T-helper 17 cell (primary cell): ENCODE measurements at places on chromosomes 5 and 9. TPM values are rescaled to one million over a fixed set of nuclear protein-coding genes. Genes with fewer than 3 reads are reported as not detected.

UBAP2 gene
- 37.3 TPM for total RNA-seq

DNA sequence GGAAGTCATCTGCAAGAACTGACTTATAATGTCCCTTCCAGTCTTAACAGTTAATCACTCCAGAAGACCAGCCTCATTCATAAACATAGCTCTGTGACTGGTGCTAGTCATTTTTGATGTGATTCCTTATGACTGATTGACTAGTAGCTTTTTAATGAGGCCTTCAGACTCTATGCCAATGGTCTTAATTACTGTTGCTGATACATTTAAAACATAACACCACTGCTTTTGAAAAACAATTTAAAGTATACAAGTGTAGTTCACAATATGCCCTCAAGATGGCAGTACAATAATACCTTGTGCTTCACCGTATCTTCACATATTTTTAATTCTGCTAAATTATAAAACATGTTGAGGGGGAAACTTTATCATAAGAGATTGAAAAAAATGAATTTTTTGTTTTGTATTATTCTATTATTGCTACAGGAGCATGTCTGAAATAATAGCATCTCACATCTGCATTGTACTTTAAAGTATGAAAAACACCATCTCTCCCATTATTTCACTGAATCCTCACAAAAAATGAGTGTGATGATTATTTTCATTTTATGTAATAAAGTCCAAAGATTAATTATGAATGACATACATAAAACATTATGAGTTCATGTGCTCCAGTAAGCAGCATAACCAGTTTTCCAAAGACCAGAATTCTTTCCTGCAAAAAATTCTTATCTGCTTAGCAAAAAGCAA, 55.2 kb upstream of the SHISAL2B start:
- DNase-seq = no peak
- peaks cover 4% of the 10 kb centered on the region for H3K4me1 ChIP-seq
- H3K27me3 ChIP-seq = peaks cover 32% of the 10 kb centered on the region
- H3K27ac ChIP-seq = no peak overlapping the region
- peaks cover 3% of the 10 kb centered on the region for H3K36me3 ChIP-seq

GRCh38 chr9:587527-587926, 254.0 kb upstream of the DMRT1 start:
- no peaks in the 10 kb centered on the region for H3K27me3 ChIP-seq
- no peaks in the 10 kb centered on the region for H3K36me3 ChIP-seq
- peaks cover 11% of the 10 kb centered on the region for H3K4me1 ChIP-seq
- H3K4me3 ChIP-seq = no peak overlapping the region
- DNase-seq = no peak

BARX1 gene
- not detected for total RNA-seq

DAPK1 gene
- 3.2 TPM for total RNA-seq

GRCh38 chr5:136295914-136296313, 69.4 kb downstream of the TRPC7 start:
- no peak for DNase-seq
- no peaks in the 10 kb centered on the region for H3K36me3 ChIP-seq
- peaks cover 10% of the 10 kb centered on the region for H3K27me3 ChIP-seq
- H3K27ac ChIP-seq = no peak overlapping the region
- H3K4me1 ChIP-seq = no peaks in the 10 kb centered on the region

DNA sequence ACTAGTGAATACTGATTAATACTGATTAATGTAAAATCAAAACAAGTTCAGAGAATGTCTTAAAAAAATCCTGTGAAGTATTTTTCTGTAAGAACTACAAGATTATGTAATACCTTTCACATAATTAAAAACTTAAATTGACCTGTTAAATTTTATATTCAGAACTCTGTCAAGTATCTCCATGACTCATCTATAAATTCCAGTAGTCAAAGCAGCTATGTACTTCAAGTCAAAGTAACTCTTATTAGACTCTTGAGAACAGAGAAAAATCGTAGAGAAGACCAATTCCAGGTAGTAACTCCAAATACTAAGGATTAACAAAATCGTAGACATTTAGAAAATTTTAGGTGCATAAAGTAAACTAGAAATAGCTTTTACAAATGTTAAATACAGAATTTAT, 77.1 kb downstream of the HOMER1 start:
- no peak overlapping the region for H3K4me3 ChIP-seq
- no peak for DNase-seq
- H3K27me3 ChIP-seq = no peaks in the 10 kb centered on the region

DEPDC1B gene
- 0.77 TPM for total RNA-seq

DNA sequence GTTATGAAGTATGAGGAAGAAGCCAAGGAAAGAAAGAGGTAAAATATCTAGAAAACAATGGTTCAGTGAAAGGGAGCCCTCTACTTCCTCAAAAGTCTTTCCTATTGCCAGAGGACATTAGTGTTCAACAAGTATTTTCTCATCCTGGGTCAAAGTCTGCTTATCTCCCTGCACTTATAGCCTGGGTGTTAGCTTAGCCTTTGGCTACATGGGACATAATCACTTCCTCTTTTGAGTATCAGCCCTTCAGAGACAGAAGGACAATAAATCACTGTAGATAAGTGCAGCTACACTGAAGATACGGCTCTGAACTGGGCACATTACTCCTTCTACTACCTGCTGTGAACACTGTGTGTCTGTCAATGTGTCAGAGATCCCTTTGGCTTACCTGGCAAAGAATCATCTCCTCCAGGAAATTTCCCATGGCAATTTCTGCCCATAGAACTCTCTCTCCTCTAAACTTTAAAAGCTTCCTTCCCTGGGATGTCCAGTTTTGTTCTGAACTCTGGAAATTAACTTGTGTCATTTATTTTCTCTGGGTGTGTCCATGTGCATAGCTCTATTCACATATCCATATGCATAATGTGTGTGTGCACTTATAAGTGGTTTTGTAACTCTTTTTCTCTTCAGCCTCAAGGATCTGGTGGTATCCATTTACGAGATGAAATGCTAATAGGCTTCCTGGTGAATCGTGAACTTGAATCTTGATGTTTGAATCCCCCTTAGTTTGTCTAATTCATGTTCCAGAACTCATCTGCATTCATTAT, 30.0 kb upstream of the RECK start:
- H3K4me1 ChIP-seq = peaks cover 13% of the 10 kb centered on the region
- H3K27me3 ChIP-seq = peaks cover 69% of the 10 kb centered on the region
- H3K27ac ChIP-seq = no peak overlapping the region
- DNase-seq = no peak
- H3K36me3 ChIP-seq = peaks cover 5% of the 10 kb centered on the region
- no peak overlapping the region for H3K4me3 ChIP-seq

DNA sequence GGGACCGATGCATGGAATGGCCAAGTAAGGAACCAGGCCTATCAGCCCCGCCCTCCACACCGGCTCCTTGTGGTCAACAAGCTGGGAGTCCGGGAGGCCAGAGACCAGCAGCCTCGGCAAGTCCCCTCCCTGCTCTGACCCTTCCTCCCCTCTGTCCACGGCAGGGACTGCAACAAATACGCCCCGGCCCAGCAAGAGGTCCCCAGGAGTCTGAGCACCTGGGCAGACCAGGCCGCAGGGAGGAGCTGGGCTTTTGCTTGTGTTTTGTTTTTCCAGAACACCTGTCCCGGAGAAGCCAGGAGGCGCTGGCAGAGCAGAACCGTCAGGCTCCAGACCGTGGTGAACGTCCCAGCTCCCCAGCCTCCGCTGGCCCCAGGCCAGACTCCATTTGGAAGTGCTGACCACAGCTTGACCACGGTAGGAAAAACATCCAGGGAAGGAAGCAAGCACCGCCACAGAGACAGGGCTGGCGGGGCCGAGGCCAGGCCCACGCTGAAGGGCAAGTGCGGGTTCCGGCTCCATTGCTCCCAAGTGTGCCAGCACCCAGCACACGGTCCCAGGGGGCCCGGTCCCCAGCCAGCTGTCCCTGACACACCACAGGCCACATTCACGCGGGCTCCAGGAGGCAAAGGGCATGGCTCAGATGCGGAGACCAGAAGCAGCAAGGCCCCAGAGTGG, 56.7 kb downstream of the VAV2 start:
- H3K27me3 ChIP-seq = no peaks in the 10 kb centered on the region
- peaks cover 3% of the 10 kb centered on the region for H3K4me1 ChIP-seq
- H3K4me3 ChIP-seq = no peak overlapping the region

- DNase-seq = no peak
- peak overlapping the region; percentile 32 for H3K27ac ChIP-seq
- H3K4me3 ChIP-seq = no peak overlapping the region
- H3K27me3 ChIP-seq = no peaks in the 10 kb centered on the region
- no peaks in the 10 kb centered on the region for H3K36me3 ChIP-seq
These were observed 89.2 kb downstream of the PDE6A start for GRCh38 chr5:149855366-149855765.

DNA sequence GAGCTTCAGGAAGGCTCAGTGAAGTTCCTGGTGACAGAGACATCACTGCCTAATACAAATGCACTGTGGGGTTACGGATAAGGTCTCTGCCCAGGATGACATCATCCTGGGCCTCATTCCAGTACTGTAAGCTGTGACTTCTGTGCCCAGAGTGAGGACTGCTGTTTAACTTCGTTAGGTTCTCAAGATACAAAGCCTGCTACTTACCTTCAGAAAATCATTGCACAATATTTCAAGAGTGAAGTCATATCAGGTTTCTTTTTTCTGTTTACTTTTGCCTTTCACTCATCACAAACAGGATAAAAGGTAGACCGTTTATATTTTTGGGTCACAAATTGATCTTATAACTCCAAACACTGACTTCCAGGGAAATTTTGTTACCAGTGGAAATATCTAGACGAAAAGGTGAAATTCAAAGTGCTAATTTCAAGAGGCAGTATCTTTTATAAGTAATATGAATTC, 241.2 kb downstream of the PIK3R1 start:
- H3K27me3 ChIP-seq = peaks cover 5% of the 10 kb centered on the region
- no peak overlapping the region for H3K27ac ChIP-seq
- H3K4me1 ChIP-seq = peaks cover 19% of the 10 kb centered on the region
- no peak for DNase-seq

DNA sequence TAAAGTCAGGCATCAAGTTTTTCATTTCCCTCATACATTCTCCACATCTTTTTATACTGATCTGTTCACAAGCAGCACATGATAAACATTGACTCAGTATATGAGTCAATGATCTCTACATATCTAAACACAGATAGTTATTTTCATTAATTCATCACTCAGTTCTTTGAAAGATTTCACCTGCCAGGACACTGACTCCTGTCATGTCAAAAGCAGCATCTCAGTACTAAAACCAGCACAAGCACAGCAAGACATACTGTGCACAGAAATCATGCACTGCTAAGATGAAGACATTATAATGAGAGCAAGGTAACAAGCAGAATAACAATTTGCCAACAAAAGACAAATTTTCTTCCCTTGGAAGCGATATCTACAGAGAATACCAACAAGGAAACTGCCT, 206.1 kb upstream of the COX7C start:
- H3K27ac ChIP-seq = no peak overlapping the region
- H3K4me1 ChIP-seq = no peaks in the 10 kb centered on the region
- H3K36me3 ChIP-seq = no peaks in the 10 kb centered on the region
- no peak for DNase-seq

GRCh38 chr5:113302120-113302519, 132.7 kb downstream of the TSSK1B start:
- H3K27ac ChIP-seq = no peak overlapping the region
- peaks cover 5% of the 10 kb centered on the region for H3K4me1 ChIP-seq
- peaks cover 2% of the 10 kb centered on the region for H3K36me3 ChIP-seq
- DNase-seq = no peak
- peaks cover 28% of the 10 kb centered on the region for H3K27me3 ChIP-seq

GRCh38 chr9:1046639-1047572, 3.3 kb upstream of the DMRT2 start:
- no peak for DNase-seq
- peaks cover 7% of the 10 kb centered on the region for H3K36me3 ChIP-seq
- no peak overlapping the region for H3K27ac ChIP-seq
- peaks cover 81% of the 10 kb centered on the region for H3K27me3 ChIP-seq
- H3K4me3 ChIP-seq = peak overlapping the region; percentile 92
- peaks cover 28% of the 10 kb centered on the region for H3K4me1 ChIP-seq

- peaks cover 7% of the 10 kb centered on the region for H3K4me1 ChIP-seq
- H3K27me3 ChIP-seq = no peaks in the 10 kb centered on the region
- H3K27ac ChIP-seq = no peak overlapping the region
- H3K4me3 ChIP-seq = peak overlapping the region; percentile 3
- no peak for DNase-seq
- H3K36me3 ChIP-seq = no peaks in the 10 kb centered on the region
These were observed 72.4 kb upstream of the GNAQ start for GRCh38 chr9:78103971-78104433.

PCDHB2 gene
- 0.13 TPM for total RNA-seq

- peaks cover 4% of the 10 kb centered on the region for H3K36me3 ChIP-seq
- H3K27me3 ChIP-seq = peaks cover 59% of the 10 kb centered on the region
- H3K4me3 ChIP-seq = no peak overlapping the region
- no peak for DNase-seq
These were observed 61.8 kb downstream of the PRKACG start for GRCh38 chr9:68951879-68952659.

- peaks cover 16% of the 10 kb centered on the region for H3K27me3 ChIP-seq
- H3K4me1 ChIP-seq = no peaks in the 10 kb centered on the region
- H3K4me3 ChIP-seq = no peak overlapping the region
- H3K36me3 ChIP-seq = no peaks in the 10 kb centered on the region
These were observed 3.0 kb upstream of the TMEM210 start for GRCh38 chr9:137174722-137175293.

GRCh38 chr9:6029604-6030274, 14.3 kb upstream of the RANBP6 start:
- no peak overlapping the region for H3K27ac ChIP-seq
- no peaks in the 10 kb centered on the region for H3K4me1 ChIP-seq
- H3K36me3 ChIP-seq = peaks cover 2% of the 10 kb centered on the region
- H3K27me3 ChIP-seq = peaks cover 29% of the 10 kb centered on the region

DRD1 gene
- total RNA-seq = not detected

HK3 gene
- total RNA-seq = 1.2 TPM

DNA sequence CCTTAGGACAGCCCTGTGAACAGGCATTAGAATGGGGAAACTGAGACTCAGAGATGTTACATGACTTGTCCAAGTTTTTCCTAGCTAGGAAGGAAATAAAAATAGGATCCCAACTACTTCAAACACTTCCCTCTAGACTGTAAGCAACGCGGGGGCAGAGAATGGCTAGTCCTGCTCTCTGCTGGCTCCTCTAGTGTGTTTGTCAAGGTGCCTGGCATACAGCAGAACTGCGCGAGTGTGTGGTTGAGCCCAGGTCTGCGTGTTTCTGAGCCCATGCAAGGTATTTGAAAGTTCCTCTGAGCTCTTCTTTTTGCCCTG, 152.5 kb downstream of the MACROH2A1 start:
- no peaks in the 10 kb centered on the region for H3K36me3 ChIP-seq
- H3K27me3 ChIP-seq = peaks cover 15% of the 10 kb centered on the region
- no peak overlapping the region for H3K27ac ChIP-seq
- no peak for DNase-seq

- DNase-seq = no peak
- no peak overlapping the region for H3K4me3 ChIP-seq
- no peaks in the 10 kb centered on the region for H3K4me1 ChIP-seq
- no peaks in the 10 kb centered on the region for H3K27me3 ChIP-seq
- no peak overlapping the region for H3K27ac ChIP-seq
These were observed 2174.1 kb upstream of the WWC1 start for GRCh38 chr5:166117072-166118066.

DNA sequence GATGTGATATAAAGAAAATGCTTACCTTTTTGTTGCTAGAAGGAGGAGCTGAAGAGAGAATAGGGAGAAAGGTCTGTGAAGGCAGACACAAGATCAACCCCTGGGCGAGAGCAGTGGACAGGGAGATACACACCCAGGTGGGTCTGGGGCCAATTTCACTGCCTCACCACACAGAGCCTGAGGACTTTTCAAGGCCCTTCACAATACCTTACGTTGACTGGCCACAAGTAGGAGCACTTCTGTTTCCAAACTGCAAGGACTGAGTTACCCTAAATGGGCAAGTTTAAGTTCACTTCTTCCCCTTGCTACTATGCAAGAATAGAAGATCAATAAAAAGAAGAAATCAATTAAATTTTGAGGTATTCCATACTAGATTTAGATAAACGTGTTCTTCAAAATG, 174.5 kb upstream of the SLC12A2 start:
- H3K27me3 ChIP-seq = peaks cover 17% of the 10 kb centered on the region
- no peak overlapping the region for H3K27ac ChIP-seq
- DNase-seq = no peak
- H3K4me3 ChIP-seq = no peak overlapping the region
- no peaks in the 10 kb centered on the region for H3K36me3 ChIP-seq

CARTPT gene
- total RNA-seq = not detected
